ENCODE measurements at places on chromosomes 7 and 10.

DNA sequence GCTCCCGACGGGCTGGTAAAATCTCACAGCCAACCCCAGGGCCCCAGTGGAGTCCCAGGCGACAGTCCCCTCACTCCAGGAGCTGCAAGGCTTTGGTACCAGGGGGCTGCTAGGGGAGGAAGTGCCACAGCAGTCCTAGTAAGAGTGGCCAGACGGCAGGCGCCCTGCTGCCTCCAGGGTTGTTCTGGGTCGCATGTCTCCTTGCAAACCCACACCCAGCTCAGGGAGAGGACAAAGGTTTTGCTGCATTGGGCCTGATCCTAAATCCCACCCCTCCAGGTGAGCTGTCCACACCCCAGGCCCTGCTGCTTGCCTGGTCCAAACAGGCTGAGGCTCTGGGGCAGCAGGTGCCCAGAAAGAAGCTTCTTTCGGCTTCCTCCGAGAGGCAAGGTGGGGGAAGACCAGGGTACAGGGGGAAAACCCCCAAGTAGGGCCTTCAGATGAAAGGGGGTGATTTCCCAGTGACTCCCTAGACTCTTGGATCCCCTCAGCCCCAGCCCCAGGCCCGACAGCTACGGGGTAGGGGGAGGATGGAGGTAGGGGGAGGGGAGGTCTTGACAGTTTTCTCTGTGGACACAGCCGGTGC, 4.2 kb upstream of the KCP start:
- DNase-seq = no peak

DNA sequence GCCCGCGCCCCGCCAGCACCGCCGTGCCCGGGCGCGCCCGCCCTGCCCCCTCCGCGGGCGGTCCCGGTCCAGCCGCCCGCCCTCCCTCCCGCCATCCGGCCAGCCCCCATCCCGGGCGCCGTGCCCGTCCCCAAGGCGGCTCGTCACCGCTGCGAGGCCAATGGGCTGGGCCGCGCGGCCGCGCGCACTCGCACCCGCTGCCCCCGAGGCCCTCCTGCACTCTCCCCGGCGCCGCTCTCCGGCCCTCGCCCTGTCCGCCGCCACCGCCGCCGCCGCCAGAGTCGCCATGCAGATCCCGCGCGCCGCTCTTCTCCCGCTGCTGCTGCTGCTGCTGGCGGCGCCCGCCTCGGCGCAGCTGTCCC, at the start of gene HTRA1:
Gene HTRA1, plus strand, starts transcription at position 187 of the 362 bp plus-strand sequence. Its CDS starts 100 bp downstream, at position 287.
- no peak for DNase-seq

GRCh38 chr10:104043185-104043830, 42.4 kb downstream of the COL17A1 start:
- no peak for DNase-seq

GRCh38 chr7:155136619-155137243, 66.6 kb downstream of the HTR5A start:
- DNase-seq = no peak

DNA sequence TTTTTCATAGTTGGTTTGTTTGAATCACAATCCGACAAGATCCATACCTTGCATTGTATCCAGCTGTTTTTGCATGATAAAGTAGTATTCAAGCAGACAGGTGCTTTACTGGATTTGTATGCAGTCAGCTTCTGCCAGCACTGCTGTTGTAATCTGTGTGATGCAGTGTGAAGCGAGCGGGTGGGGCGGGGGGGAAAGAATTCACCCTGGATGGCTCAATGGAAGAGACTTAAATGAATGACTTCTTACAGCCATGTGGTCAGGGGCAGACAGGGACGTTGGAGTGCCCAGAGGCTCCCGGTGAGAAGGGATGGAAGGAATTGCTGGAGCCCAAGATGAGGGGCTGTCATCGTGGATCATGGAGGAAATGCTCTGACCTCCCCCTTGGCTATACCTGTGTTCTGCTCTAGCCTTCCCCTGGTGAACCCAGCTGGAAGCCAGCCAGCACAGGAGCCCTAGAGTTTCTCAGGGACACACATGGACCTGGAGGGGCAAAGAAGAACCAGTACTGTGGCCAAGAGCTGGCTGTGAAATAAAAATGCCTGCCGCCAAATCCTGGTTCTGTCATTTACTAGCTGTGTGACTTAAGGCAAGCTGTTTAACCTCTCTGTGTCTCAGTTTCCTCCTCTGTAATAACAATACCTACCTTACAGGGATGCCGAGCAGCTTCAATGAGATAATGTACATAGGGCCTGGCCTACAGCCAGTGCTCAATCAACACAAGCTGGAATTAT, 14.1 kb downstream of the NFE2L3 start:
- no peak for DNase-seq
